CD8-positive, alpha-beta memory T cell (primary cell): ENCODE measurements at places on chromosomes 6 and 20. TPM values are rescaled to one million over a fixed set of nuclear protein-coding genes. Genes with fewer than 3 reads are reported as not detected.

The WFDC2 gene
- polyA plus RNA-seq = not detected

The SLC35F1 gene
- not detected for polyA plus RNA-seq

The LKAAEAR1 gene
- polyA plus RNA-seq = 1.2 TPM

The TINAG gene
- not detected for polyA plus RNA-seq

The RAB44 gene
- polyA plus RNA-seq = not detected

The ULBP1 gene
- polyA plus RNA-seq = not detected

The PTGIS gene
- polyA plus RNA-seq = 0.15 TPM

The PDE7B gene
- 0.07 TPM for polyA plus RNA-seq

The FITM2 gene
- 1.3 TPM for polyA plus RNA-seq

The RAMACL gene
- 0.15 TPM for polyA plus RNA-seq

The PET117 gene
- 36.0 TPM for polyA plus RNA-seq

The ISM1 gene
- polyA plus RNA-seq = 1.3 TPM
